ENCODE measurements at places on chromosomes 5 and 9. TPM values are rescaled to one million over a fixed set of nuclear protein-coding genes. Genes with fewer than 3 reads are reported as not detected.

PCDHGA6 gene
- 0.39 TPM for total RNA-seq

CBY3 gene
- total RNA-seq, result not detected

SWI5 gene
- 42.5 TPM for total RNA-seq

PCSK1 gene
- 0.56 TPM for total RNA-seq

LRRC14B gene
- not detected for total RNA-seq

LHX3 gene
- total RNA-seq, result 0.09 TPM

NTNG2 gene
- total RNA-seq, result 2.5 TPM
